ENCODE measurements at places on chromosomes 5 and 9.

GRCh38 chr5:89351975-89352374, 469.0 kb upstream of the MEF2C start:
- no peak for DNase-seq

DNA sequence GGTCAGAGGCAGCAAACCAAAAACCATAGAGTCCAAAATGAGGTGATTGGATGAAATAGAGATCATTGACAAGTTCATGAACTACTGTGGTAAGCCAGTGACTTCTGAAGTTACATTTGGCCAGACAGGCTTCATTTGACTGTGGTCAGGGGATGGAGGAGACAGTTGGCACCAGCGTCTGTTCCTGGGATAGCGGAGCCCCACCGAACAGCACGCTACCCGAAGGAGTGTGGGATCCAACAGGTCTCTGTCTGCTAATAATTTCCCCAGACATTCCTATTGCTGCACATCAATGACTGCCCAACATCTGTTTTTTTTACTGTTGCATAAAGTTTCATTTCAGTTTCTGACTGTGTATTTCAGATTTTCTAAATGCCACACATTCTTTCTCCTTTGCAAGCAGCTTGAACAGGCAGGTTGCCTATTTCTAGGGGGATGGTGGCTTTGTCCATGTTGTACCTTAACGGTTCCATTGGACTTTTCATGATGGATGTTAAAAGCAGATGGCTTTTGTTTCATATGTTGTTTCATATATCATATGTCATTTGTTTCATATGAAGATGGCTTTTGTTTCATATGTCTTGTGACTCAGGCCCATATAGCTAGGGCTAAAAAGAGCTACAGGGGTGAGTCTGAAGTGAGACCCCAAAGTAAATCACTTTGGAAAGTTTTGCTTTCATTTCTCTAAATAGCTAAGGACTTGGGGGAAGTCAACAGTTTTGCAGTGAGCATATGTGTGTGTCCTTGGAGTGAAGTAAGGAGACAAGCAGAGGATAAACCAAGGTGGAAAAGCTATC, 180.8 kb downstream of the GOLPH3 start:
- no peak for DNase-seq

- no peak for DNase-seq
These were observed 265.4 kb downstream of the EDIL3 start for GRCh38 chr5:84119252-84119651.

DNA sequence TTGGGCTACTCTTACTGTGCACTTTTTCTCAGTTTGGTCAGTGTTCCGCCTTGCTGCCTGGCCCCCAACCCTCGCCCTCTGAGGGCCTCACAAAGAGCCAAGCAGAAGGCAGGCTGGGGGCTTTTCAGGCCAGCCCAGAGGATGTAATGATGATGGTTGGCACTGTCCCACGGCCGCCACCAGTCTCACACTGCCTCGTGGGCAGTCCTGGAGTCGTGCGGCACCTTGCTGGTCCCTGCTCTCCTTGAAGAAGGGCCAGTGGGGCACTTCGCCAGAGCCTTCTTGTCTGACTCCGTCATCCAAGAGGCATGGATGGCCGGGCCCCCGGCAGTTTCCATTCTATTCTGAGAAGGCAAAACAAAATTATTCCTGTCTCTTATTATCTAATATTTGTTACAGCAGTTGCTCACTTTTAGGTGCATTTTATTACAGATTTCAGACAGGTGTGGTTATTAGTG, 21.0 kb downstream of the TENT4A start:
- DNase-seq, result no peak

DNA sequence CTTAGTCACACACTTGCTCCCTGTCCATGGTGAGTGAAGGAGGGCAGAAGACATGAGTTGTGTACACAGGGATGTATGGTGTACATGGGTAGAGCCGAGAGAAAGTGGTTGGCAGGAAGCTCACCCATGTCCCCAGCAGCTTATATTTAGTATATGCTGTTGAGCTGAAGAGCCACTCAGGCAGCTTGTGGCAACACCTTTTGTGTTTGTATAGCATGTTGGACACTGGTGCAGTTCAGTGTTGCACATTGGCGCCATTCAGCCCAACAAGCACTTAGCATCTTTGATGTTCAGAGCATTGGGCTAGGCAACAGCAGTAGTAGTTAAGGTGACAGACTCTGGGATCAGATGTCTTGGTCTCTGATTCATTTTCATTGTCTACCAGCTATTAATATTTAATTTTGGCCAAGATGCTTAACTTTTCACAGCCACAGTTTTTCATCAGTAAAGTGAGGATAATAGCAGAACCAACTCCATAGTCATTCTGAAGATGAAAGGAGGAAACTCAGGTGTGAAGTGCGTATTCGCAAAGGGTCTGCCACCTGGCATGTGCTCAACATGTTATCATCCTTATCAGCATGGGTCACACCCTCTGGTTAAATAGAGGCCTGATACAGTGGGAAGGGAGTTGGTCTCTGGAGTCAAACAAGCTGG, 184.8 kb downstream of the NR3C1 start:
- DNase-seq, result no peak

GRCh38 chr5:138663009-138663408, 87.8 kb upstream of the HSPA9 start:
- DNase-seq, result no peak

DNA sequence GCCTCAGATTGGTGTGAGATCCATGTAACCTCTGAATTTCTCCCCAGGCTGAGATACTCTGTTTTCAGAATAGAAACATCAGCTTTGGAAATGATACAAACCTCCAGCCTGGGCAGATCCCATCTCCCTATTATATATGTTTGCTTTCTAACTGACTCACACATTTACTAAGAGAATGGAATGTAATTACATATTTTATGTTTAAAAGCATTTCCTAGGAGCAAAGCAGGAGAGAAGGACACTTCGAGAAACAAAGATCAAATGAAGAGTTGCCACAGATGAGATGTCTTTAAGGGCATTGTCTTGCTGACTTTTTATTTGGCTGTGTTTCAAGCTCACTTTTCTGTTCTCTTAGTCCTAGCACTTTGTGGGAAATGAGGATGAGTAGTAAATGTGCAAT, 96.3 kb downstream of the CDH18 start:
- DNase-seq, result no peak

DNA sequence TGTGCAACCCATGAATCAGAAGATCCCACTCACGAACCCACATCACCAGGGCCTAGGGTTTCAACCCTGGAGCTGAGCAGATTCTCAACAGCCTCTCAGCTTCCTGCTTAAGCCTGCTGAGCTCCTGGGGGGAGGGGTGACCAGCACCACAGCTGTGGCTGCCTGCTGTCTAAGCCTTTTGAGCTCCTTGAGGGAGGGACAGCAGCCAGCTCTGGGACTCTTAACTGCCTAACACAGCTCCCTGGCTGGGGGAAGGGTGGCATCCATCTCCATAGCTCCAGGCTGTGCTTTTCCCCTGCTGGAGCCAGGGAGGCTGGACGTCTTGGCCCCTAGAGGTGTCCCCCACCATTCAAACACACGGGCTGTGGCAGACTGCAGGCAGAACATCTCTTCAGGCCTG, 250.3 kb downstream of the DMAC1 start:
- DNase-seq, result no peak
